ENCODE measurements at places on chromosomes 2 and 18.
A peak's percentile ranks its signal among the peaks of the same experiment; 100 is the strongest.

DNA sequence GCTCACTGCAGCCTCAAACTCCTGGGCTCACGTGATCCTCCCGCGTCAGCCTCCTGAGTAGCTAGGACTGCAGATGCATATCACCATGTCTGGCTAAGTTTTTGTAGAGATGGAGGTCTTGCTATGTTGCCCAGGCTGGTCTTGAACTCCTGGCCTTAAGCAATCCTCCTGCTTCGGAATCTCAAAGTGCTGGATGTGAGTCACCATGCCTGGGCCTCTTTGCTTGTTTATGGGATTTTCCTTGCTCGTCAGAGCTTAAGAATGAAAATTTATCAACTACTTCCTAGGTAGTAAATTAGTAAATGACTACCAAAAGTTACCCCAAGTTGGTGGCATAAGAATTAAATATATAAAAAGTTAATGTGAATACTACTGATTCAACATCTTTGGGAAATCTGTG is 51.0 kb downstream of the ACTR3 start:
- no peak for DNase-seq

GRCh38 chr2:188235364-188235763 is 56.3 kb upstream of the GULP1 start:
- DNase-seq, result no peak

GRCh38 chr2:208489687-208490086 is 83.1 kb downstream of the PTH2R start:
- DNase-seq, result no peak

DNA sequence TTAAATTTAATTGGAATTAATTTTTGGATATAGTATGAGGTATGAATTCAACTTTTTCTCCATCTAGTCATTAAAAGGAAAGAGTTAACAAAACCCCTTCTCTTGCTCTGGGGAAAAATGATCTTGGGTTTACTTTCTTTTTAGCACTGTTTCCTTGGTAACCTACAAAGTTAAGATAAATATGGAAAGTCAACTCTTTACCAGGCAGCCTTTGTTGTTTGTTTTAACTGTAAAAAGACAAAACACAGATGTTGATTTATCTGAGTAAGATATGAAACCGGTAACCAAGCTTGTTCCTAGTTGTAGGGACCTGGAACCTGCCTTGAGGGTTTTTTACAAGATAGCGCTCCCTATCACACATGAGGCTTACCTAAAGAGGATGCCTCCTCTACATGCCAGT is 10.1 kb upstream of the SANBR start:
- DNase-seq, result no peak

- peak; percentile 80 for DNase-seq
Measured at GRCh38 chr18:45621061-45621511, 5.8 kb downstream of the SLC14A2 start.

DNA sequence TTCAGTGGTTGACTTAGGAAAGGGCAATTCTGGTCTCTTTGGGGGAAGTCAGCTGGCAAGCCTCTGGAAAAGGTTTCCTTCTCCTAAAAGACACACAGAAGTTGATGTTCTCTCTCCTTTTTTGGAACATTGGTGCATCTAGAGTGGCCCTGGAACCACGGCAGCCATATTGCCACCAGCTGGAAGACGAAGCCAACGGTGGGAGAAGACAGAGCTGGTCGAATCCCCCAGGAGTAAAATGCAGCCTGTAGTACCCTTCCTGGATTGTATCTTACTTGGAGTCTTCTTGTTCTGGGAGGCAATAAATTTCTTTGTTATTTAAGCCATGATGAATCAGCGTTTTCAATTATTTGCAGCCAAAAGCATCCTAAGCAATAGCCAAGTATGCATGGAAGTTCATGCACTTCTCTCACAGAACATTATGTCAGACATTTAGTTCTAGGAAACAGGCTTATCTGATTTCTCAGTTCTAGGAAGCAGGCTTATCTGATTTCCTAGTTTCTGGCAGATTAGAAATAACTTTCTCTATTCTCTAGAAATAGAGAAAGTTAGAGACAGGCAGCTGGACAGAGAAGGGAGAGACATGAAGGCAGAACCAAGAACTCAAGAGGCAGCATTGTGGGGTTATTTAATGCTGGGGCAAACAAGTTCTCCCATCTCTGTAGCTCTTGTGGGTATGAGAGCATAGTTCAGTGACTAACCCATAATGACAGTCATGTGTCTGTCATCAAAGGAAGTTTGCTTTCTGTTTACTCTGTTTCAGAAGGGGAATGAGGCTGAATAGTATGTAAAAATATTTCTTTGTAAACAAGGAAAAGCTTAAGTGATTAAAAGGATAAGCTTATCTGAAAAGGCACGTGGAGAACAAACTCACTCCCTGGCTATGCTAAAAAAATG is 40.5 kb upstream of the NABP1 start:
- no peak for DNase-seq

GRCh38 chr2:181307203-181307991 is 149.8 kb upstream of the ITGA4 start:
- no peak for DNase-seq

All from endodermal cell (in vitro differentiated cells).